ENCODE measurements at places on chromosomes 7 and 10.

- no peak for DNase-seq
Measured at GRCh38 chr10:122688293-122688989, 11.2 kb downstream of the C10orf120 start.

DNA sequence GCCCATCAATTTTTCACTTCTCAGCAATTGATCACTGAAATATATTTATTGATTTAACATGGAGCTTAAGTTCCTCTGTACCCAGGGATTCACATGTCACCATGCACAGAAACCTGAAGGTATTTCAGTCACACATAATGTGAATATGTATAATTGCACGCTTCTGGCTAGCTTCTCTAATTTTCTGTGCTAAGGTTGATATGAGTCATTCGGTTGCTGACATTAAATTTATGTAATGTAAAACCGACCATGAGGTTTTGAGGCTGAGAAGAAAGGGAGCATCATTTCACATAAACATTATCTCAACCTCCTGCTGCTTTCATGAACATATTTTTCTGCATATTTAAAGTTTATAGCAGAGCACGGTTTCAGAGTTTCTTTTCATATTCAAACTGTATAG is 381.0 kb upstream of the TPK1 start:
- DNase-seq, result no peak

DNA sequence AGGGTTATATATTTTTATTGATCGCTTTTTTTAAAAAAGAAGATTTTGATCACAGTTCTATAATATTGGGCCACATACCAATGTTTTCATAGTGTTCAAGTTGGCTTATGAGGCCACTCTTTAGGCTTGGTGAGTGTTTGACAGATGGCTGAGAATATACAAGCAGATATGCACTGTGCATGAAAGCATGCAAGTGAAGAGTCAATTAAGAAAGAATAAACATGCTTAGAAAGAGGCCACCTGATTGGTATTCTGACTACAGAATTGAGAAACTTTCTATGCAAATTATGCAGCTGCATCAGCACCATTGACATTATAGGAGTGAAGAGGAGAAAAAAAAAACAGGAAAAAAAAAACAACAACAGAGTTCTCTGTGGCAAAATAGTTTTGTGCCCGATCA is 39.9 kb downstream of the CABCOCO1 start:
- DNase-seq, result no peak

- DNase-seq, result no peak
Measured at GRCh38 chr7:23196306-23196705, 14.5 kb downstream of the NUP42 start.

DNA sequence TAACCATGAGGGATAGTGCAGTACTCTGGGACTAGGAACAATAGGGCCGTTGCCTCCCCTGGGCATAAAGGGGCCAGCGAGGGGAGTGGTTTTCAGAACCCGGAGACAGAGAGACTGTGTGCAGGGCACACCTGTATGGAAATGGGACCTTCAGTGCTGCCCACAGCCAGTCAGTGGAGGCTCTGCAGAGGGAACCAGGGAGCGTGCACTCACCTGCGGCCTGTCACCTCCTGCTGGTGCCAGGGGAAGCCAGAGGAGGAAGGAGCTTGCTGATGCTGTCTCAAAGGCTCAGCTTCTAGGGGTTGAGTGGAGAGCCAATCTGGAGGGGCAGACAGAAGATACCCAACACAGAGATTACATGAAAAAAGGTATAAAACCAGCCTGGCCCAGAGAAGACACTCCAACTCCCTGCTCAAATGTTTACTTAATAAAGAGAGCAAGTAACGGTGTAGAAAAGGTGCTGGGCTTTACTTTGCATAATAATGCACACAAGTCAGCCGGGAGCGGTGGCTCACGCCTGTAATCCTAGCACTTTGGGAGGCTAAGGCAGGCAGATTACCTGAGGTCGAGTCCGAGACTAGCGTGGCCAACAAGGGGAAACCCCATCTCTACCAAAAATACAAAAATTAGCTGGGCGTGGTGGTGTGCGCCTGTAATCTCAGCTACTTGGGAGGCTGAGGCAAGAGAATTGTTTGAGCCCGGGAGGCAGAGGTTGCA is 35.5 kb upstream of the WAPL start:
- peak; percentile 33 for DNase-seq

GRCh38 chr7:142808461-142808801 is 37.7 kb downstream of the PRSS2 start:
- no peak for DNase-seq

- no peak for DNase-seq
Measured at GRCh38 chr7:81206667-81207360, 288.0 kb upstream of the SEMA3C start.

DNA sequence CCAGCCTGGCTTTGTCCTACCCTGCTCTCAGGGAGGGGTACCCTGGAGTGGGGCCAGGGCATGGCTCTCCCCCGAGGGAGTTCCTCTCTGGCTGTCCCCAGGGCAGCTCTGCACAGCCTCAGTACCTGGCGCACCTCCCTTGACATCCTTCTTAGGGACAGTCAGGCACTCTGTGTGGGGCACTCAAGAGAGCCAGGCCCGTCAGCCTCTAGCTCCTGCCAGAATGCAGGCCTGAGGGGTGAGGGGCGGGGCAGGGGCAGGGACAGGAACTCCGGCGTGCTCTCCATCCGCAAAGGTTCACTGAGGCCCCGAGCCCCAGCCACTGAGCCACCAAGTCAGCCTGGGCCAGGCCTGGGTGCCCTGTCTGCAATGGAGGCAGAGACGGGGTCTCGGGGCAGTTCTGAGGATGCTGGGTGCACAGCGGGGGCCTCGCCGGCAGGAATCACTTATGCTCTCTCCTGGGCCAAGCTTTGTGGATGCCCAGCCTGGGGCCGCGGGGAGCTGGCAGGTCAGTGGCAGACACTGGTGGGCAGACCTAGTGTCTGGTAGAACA is 10.1 kb downstream of the LIMK1 start:
- DNase-seq, result no peak

DNA sequence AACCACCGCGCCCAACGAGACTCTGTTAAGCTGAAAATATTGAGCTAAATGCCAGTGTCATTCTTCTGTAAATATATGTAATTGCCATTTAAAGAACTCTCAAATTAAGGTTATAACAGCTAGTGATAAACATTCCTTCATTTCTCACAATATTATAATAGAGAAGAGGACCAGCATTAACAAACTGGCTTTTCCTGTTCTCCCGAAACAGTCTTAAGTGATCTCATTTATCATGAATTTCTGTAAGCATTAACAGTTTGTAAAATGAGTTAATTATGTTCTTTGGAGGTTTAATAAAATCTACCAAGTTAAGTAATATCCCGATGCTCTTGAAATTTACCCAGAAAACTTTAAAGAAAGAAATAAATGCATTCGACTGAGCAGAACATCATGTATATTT is 352.8 kb downstream of the KCNMA1 start:
- DNase-seq, result no peak

- DNase-seq, result no peak
Measured at GRCh38 chr7:64733550-64734240, 60.5 kb upstream of the ZNF138 start.

DNA sequence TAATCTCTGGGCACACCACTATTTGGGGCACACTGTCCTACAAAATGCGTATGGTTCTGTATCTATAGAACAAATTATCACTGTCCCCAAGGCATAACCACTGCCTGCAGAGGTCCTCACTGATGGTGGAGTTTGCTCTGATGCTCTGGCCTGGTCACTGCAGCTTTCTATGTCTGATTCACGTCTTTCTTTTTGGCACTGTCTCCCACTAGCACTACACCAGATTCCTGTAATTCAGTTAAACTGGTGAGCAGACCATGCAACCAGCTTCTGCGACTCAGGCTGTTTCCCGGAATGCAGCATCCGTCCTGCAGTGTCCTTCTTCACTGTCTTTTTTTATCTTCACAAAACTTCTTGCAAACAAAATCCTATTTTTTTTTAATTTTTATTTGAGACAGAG is 112.8 kb downstream of the KLF6 start:
- DNase-seq, result no peak

DNA sequence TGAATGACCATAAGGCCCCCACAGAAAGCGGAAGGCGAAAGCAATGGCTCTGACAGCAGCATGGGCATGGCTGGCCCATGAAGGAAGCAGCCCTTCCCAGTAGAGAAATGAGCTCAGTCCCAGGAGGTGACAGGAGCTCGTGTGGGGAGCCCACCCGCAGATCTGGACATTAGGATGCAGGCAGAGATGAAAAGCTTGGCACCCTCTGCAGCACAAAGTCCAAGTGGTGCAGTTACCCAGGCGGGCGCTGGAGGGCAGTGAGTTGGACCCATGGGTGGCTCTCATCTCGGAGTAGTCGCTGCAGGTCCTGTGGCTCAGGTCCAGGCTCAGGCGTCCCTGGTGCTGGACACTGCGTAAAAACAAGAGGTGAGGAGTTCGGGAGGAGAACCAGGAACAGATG is 109.0 kb downstream of the DLG5 start:
- DNase-seq, result no peak

GRCh38 chr7:17031906-17032551 is 150.2 kb upstream of the AGR3 start:
- DNase-seq, result no peak

- no peak for DNase-seq
Measured at GRCh38 chr10:569961-570627, 119.4 kb downstream of the DIP2C start.

- no peak for DNase-seq
Measured at GRCh38 chr7:155371884-155372781, 74.5 kb downstream of the INSIG1 start.

DNA sequence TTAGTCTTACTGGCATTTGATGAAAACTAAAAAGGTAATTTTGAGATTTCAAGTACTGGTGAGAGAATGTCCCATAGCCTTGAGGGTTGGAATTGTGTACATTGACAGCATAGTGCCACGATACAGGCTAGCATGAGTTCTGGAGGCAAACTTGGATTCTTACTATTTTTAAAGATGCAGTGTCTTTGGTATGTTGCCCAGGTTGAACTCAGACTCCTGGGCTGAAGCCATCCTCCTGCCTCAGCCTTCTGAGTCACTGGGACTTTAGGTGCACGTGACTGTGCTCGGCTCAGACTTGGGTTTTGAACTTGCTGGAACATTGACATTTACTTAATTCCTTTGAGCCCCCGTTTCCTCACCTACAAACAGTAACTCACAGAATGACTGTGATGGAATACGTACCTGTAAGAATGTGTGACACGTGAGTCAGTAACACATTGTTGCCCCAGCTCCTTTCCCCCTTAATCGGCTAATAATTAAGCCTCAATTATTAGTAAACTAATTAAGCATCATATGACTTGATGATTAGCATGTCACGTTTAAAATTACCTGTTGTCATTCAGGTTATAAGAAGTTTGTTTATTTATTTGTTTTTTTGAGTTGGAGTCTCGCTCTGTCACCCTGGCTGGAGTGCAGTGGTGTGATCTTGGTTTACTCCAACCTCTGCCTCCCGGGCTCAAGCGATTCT is 10.6 kb downstream of the DNAJB6 start:
- no peak for DNase-seq

DNA sequence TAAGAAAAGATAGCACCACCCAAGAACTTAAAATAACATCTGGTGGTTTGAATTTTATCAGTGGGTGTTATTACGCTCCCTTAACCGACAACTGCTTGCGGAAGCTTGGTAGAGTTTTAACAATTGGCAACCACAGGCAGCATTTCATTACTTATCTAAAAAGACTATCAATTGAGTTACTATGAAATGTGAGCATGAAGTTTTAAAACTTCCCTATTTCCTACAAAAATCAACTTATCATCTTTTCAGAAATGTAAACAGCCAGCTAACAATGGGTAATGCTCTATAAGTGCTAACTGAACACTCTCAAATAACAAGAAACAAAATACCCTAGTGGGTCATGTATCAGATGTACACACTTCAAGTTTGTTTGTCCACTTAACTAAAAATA is 68.8 kb downstream of the OSBPL3 start:
- DNase-seq, result no peak

DNA sequence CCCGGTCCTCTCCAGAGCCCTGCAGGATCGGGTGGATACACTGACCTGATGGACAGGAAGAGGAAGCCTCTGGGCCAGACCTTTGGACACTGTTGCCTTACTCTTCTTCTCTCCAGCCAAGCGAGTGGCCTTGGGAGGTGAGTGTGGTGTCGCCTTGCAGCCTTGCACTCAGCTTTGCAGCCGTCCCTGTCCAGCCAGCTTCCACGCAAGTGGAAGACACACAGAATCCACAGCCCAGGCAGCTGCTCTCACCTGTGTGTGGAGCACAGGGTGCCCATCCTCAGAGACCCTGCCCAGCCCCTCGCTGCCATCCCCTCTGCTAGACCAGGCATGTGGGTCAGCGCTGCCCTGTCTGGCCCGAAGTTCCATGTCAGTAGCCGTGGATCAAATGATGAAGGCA is 239.1 kb downstream of the EBF3 start:
- no peak for DNase-seq

GRCh38 chr7:35613150-35613549 is 81.8 kb downstream of the HERPUD2 start:
- DNase-seq, result no peak

DNA sequence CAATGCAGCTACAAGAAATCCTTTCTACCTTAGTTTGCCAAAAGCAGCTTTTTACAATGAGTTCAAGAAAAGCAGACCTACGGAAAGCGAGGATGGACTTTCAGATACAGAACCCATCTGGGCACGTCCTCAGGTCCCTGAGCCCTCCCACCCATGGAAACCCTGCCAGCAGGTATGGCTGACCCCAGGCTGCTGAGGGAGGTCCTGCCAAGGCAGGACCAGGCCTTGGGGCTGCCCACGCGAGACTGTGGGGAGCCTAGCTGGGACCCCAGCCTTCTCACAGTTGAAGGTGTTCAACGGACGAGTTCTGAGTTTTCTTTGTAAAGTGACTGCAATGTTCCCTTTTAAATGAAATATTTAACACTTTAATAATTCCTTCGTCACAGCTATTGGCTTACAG is 245.0 kb downstream of the MGMT start:
- DNase-seq, result no peak

DNA sequence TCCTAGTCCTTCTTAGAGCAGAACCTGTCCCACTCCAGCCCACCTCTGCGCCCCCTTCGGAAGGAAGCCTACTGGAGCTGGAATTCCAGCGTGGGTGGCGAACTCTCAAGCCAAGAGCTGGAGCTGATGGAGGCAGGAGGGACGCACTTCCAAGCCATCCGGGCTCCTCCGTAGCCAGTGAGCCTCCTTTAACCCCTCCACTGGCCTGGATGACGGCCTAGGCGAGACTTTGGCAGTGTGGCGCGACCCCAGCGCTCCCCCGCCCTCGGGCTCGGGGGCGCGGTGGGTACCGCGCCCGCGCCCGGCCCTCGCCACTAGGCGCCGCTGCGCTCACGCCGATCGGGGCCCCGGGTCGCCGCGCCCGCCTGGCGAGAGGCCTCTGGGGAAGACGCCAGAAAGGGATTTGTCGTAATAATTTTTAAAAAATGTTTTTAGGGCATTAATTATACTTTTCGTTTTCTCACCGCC is 5.1 kb upstream of the EMX2 start:
- no peak for DNase-seq

- no peak for DNase-seq
Measured at GRCh38 chr7:16975712-16976111, 93.9 kb upstream of the AGR3 start.

DNA sequence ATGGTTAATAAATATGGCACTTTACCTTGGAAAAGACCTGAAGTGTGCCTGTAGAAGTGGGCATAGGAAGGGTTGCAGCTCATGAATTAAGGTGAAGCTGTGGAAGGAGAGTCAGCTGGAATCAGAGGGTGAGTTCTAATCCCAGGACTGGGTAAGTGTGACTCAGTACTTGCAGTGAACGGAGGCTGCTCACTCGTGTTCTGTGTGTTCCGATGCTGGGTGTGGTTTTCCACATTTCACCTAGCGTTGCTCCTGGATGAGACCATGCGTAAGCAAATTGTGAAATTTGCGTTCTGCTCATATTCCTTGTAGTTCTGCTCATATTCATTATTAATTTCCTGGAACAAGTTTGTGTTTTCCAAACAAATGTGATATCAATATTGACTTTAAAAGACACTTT is 22.4 kb upstream of the TMEM236 start:
- no peak for DNase-seq

- DNase-seq, result no peak
Measured at GRCh38 chr10:102610441-102610887, 33.8 kb upstream of the TRIM8 start.

Data from NCI-H2081 treated with DMSO at 0.1 percent for 48 hours (cell line).